ENCODE measurements at places on chromosomes 3 and 15. TPM values are rescaled to one million over a fixed set of nuclear protein-coding genes. Genes with fewer than 3 reads are reported as not detected.

The CFAP161 gene
- not detected for total RNA-seq

The SEMA6D gene
- total RNA-seq = 3.7 TPM

The ATP8B4 gene
- 0.24 TPM for total RNA-seq

The A4GNT gene
- total RNA-seq = not detected

The SUCNR1 gene
- not detected for total RNA-seq

The ANKUB1 gene
- total RNA-seq = not detected

The ATP13A4 gene
- not detected for total RNA-seq

The PLA1A gene
- not detected for total RNA-seq

The AADACL2 gene
- not detected for total RNA-seq

The NAA50 gene
- 231 TPM for total RNA-seq

The CCR3 gene
- total RNA-seq = not detected

The C15orf39 gene
- total RNA-seq = 35.6 TPM

DNA sequence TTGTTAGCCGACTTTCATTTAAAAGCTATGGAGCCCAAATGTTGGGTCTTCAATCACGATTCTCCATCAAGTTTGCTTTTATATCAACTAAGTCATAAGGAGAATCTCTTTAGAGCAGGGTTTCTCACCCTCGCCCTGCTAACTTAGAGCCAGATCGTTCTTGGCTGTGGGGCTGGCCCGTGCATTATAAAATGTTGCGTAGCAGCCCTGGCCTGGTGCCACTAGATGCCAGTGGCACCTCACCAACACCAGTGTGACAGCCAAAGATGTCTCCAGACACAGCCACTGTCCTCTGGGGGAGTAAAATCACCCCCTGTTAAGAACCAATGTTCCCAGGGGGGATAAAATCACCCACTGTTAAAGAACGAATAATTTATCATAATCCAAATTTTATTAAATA is 226.1 kb downstream of the OCA2 start:
- DNase-seq = no peak

DNA sequence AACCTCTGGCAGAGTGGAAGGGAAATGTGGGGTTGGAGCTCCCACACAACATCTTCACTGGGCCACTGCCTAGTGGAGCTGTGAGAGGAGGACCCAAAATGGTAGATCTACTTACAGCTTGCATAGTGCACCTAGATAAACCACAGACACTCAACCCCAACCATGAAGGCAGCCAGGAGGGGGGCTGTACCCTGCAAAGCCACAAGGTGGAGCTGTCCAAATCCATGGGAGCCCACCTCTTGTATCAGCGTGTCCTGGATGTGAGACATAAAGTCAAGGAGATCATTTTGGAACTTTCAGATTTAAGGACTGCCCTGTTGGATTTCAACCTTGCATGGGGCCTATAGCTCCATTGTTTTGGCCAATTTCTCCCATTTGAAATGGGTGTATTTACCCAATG is 20.9 kb downstream of the TP63 start:
- no peak for DNase-seq

GRCh38 chr3:173340626-173341025 is 56.9 kb upstream of the NLGN1 start:
- DNase-seq = no peak

DNA sequence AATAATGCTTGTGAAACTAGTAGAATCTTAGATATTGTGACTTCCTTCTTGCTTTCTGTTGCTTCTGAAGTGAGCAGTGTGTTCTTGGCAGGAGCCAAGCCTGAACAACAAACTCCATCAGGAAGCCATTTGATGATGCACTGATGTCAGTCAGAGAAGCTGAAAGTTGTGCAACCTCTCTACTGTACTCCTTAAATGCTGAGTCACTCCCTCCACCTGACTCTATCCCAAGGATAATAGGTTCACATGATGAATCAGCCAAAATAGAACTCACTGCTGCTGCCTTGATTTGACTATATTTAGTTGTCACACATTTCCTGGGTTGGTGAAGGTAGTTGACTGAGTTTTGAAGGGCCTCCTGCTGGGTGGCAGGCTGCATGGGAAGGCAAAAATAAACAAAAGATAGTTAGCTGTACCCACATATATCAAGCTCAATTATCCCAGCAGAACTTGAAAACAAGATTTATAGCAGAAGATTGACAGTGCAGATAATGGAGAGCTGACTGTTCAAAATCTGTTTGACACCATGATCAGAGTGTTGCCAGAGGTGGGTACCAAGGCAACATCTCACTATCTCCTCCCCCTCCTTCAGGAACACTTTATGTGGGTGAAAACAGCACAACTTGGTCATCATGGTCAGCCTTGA is 328.4 kb upstream of the DPH6 start:
- no peak for DNase-seq

GRCh38 chr3:152076148-152076547 is 192.6 kb upstream of the MBNL1 start:
- DNase-seq = no peak

- DNase-seq = no peak
These were observed 9.5 kb downstream of the COPS2 start for GRCh38 chr15:49145651-49146609.

DNA sequence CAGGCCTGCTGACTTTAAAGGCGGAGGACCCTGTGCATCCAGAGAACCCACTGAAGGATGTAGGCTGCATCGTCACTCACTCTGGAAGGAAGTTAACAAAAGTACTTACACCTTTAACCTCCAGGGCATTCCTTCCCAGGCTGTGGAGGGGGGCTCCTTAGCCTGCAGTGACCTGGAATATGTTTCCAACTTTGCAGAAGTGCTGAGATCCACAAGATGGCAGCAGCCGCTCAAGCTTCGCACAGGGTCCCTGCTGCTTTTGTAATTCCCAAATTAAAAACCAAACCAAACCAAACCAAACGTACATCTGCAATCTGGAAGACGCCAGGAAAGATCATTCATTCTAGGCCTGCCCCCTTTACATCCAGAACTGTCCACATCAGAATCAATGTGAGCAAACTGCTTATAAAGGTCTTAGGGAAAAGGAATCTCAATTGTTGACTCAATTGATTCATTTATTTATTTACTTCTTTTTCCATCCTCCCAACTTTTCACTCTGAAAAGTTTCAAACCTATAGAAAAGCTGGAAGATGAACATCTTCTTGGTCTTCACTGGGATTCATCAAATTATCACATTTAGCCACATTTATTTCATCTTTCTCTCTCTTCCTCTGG is 70.5 kb upstream of the KLHL25 start:
- DNase-seq = peak; percentile 79

GRCh38 chr3:156602424-156602823 is 47.5 kb upstream of the SSR3 start:
- DNase-seq = no peak

DNA sequence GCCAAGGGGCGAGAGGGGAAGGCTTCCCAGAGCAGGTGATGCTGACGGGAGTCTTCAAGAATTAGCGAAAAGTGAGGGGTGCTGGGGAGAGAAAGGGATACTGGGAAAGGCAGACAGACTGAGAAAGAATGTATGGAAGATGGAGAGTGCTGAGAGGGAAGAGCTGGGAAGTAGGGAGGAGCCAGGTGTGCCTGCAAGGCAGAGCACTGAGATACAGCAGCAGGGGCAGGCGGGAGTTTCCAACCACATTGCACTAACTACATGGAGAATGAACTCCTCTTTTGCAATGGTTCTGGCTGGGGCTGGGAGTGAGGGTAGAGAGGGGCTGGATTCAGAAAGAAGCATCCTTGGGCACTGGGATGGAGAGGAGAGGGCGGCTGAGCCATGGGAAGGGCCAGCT is 16.0 kb upstream of the CRABP1 start:
- no peak for DNase-seq

DNA sequence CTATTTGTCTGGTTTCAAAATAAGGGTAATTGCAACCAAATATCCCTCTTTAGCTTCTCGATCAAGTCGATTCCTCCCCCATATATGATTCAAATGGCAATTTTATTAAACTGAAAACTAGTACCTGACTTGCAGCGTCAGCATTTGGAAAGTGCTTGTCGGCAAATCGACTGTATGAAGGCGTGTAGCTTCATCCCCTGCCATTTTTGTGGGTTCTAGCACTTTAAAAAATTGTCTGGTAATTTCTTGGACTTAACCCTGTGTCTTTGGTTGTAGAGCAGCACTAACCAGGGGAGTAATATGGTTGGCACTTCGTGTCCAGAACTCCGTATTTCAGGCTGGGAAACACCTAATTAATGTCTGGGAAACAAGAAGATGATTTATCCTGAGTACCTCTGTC is 573 bp downstream of the MME start:
- DNase-seq = no peak

GRCh38 chr15:60375306-60375705 is 22.5 kb downstream of the ANXA2 start:
- no peak for DNase-seq

DNA sequence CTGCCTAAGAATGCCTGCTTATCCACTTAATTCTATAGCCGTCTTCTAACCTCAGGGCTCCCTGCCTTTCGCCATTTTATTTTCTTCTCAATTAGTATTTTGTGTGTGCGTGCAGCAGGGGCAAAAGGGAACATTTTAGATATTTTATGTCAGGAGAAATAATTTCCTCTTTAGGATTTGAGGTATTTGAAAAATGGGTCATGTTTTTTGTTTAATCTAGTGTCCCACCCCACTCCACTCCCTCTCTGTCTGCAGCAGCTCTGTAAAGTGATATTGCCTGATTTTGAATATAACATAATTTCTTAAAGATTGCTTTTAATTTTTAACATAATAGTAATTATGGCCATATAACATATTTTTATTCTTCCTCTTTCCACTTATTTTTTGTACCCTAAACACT is 593.2 kb upstream of the DPPA4 start:
- DNase-seq = no peak

DNA sequence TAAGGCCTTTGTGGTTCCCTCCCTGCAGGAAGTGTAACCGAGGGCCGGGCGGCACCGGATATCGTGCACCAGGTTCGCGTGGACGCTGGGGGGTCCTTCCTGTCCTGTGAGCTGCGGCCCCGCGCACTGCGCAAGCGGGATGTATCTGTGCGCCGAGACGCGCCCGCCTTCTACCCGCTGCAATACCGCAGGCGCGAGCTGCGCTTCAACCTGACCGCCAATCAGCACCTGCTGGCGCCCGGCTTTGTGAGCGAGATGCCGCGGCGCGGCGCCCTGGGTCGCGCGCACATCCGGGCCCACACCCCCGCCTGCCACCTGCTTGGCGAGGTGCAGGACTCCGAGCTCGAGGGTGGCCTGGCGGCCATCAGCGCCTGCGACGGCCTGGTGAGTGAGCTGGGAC is 35.9 kb downstream of the SAXO2 start:
- no peak for DNase-seq

- DNase-seq = no peak
These were observed 356.7 kb upstream of the UMPS start for GRCh38 chr3:124373524-124373923.

GRCh38 chr15:66496951-66497501 is 536 bp downstream of the SNAPC5 start:
- no peak for DNase-seq

GRCh38 chr3:161291191-161291901 is 70.2 kb downstream of the NMD3 start:
- DNase-seq = no peak

- DNase-seq = no peak
These were observed 34.3 kb downstream of the TMEM40 start for GRCh38 chr3:12724794-12725193.

DNA sequence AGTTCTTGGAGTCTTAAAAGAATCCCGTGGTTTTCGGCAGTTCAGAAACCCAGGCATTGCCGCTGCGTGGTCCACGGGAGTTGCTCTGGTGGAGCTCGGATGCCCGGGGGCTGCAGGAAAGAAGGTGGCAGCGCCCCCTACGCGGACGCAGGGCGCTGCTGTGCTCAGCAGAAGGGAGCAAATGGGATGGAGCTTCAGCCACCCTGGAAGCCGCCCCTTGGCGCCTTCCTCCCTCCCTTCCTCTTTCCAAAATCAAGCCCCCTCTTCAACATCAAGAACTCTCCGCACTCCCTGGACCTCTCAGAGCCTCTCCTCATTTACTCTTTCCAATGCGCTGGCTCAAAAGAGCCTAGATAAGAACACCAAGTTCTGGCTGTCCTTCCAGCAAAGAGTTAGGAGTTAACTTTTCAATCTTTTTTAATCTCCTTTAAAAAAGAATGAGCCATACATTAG is 880 bp upstream of the CHRNA7 start:
- DNase-seq = no peak

DNA sequence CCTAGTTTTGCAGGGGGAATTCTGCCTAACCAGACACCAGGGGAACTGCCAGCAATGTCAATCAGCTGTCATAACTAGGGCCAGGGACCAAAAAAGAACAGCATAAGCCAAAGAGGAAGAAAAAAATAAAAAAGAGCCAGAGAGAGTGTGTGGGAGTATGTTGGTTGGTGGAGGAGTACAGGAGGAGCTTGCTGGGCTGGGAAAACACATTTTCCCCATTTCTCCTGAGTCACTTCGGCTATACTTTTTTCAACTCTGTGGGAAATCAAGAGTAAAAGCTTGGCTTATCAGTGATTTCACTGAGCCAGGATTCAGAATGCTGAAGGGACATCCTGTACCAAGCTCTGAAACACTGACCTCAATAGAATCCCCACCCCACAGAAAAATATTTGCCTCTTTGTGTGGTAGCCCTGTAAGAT is 144.7 kb upstream of the DPH6 start:
- DNase-seq = no peak

DNA sequence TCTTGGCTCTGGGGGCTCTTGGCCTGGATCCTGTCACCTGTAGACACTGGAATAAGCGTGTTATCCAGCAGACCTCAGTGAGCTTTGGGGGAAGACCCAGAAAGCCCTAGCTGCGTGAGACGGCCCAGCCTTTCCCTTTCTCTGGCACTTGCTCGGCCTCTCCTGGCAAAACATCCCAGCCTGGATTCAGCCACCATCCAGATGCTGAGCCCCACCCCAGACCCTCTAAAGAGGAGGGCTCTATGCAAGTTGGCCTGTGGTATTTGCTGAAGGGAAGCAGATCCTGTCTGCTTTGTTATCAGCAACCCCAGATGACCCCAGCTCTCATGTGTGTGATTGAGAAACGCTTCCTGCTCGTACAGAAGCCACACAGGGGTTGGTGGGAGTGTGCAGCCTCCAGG is 267.2 kb downstream of the FAM43A start:
- no peak for DNase-seq

GRCh38 chr15:41629463-41629862 is 30.7 kb upstream of the MGA start:
- no peak for DNase-seq

DNA sequence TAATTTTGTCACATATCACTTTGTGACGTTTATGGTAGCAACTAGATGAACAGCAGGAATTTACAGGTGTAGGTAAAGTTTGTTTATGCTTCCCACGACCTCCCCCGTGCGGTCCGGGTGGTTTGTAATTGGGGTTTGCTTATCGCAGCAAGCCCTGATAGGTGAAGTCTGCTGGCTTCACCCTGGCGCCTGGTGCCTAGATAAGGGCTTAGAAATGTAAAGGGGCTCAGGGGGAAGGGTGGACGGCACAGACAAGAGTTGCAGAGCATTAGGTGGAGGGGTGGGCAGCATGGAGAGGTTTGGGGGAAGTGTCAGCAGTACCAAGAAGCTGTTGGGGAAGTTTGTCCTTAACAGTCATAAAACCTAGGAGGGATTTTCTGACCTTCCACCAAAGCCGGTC is 108.1 kb upstream of the RNF7 start:
- DNase-seq = no peak

- peak; percentile 34 for DNase-seq
These were observed 410.5 kb upstream of the CADM2 start for GRCh38 chr3:84547971-84548970.

Measured in H1 (cell line).